ENCODE measurements at places on chromosomes 13 and 19.

DNA sequence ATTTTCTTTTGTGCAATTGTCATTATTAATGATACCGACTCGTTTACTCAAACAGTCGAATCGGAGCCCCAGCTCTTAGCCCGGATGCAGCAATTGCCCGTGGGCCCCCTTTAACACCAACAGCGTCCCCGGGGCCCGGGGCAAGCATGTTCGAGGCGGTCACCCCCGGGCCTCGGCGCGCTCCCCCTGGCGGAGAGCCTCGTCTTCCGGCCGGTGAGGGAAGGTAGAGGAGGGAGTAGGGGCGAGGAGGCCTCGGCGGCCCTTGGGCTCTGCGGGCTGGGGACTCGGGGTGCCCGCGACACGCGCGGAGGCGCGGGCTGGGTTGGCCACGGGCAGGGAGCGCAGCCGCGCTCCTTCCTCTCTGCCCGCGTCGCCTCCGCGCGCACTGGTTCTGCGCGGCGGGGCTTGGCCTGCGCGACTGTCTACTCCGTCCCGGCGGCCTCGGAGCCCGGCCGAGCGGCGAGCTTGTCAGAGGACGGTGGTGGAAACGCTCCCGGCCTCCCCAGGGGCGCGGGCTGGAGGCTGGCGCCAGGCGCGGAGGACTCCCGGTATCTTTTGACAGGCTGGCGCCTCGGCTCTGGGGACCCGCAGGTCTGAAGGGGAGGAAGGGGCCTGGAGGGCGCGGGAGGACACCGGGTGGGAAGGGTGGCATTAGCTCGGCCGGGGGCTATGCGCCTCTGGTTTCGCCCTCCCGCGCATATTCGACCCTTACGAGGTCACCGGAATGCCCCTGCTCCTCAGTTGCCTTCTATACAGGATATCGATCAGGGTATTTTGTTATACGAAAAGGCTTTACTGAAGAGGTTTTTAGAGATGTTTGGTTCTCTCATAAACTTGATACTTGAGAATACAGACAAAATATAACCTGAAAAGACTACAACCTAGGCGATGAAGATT lies 1.5 kb downstream of the BIVM start:
- DNase-seq, result peak; percentile 92

DNA sequence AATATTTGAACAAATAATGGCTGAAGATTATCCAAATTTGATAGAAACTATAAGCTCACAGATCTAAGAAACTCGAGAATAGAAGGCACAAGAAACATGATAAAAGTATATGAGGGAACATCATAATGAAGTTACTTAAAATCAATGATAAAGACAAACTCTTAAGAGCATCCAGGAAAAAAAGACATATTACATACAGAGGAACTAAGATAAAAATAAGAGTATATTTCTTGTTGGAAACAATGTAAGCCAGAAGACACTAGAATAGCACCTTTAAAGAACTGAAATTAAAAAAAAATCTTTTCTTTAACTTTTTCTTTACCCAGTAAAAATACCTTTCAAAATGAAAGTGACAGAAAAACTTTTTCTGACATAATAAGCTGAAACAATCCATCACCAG lies 356.4 kb downstream of the DNAJC15 start:
- DNase-seq, result no peak

- no peak for DNase-seq
These were observed 622.4 kb downstream of the DCT start for GRCh38 chr13:93857126-93857525.

- DNase-seq, result no peak
These were observed 128.3 kb upstream of the SPATA13 start for GRCh38 chr13:24032252-24032651.

GRCh38 chr19:47581605-47582319 lies 8.8 kb upstream of the ZNF541 start:
- no peak for DNase-seq

- DNase-seq, result no peak
These were observed 18.2 kb downstream of the ZNF121 start for GRCh38 chr19:9565900-9566705.

- no peak for DNase-seq
These were observed 185.7 kb downstream of the KLF5 start for GRCh38 chr13:73244467-73244866.

- DNase-seq, result no peak
These were observed 1048.2 kb upstream of the MIR17HG start for GRCh38 chr13:90299238-90299637.

DNA sequence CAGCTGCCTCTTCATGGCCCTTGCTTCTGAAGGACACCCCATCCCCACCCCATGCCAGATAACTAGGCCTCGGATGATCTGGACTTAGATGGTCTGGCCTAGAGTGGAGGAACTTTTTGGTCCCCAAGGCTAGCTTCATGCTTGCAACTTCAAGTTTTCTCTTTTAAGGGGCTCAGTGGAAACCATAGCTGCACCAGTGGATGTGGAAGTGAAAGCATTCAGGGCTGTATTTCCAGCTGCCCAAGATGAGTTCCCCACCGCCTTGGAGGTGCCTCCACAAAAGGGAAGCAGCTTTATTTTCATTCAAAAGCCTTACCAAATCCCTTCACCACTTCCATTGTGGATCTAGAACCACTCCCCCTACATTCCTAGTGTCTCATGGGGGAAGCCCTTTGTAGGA lies 17.6 kb upstream of the GSX1 start:
- DNase-seq, result no peak

DNA sequence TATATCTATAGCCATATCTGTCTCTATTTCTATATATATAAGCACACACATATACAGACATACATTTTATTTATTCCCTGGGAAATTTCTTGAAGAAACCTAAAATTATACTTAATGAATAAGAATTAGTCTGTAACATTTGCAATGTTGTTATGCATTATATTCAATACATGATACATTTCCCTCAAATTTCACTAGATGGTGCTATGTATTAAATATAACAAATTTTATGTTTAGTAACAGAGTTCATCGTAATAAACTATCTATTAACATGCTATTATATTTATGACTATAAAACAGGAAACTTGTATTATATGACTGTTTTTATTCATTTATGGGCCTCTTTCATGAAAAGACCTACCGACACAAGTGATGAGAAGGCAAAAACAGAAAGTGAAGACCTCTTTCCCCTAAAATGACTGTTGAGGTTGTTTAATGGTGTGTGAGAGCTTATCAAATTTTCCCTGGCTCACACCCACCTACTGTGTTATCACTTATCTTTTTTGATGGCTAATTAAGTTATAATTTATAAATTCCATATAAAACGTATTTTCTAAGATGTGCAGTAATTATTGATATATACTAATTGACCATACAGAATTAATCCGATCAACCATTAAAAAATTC lies 881.9 kb downstream of the SLITRK6 start:
- no peak for DNase-seq

GRCh38 chr19:33282036-33282671 lies 20.2 kb downstream of the CEBPA start:
- DNase-seq, result no peak

GRCh38 chr19:53130506-53130905 lies 2.2 kb downstream of the ZNF415 start:
- no peak for DNase-seq

- DNase-seq, result no peak
These were observed 3.0 kb downstream of the KLF12 start for GRCh38 chr13:74131227-74131626.

DNA sequence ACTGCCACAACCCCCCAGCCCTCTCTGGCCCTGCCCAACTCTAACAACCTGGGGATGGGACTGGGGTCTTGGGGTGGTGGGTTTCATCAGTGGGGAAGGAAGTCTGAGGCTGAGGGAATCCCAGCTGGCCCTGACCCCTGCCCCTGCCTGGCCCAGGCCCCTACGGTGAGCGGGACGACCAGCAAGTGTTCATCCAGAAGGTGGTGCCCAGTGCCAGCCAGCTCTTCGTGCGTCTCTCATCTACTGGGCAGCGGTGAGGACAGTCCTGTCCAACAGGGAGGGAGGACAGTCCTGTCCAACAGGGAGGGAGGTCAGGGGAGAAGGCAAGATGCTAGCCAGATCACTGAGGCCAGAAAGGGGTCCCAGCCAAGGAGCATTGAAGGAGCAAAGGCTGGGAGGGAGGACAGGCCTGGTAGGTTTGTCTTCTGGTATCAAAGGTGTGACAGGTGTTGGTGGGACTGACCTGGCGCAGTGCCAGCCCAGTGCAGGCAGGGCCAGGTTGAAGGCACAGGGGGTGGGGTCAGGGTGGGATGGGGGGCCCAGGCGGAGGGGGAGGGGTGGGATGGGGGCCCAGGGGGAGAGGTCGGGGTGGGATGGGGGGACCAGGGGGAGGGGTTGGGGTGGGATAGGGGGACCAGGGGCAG lies 12.1 kb upstream of the LTBP4 start:
- no peak for DNase-seq

DNA sequence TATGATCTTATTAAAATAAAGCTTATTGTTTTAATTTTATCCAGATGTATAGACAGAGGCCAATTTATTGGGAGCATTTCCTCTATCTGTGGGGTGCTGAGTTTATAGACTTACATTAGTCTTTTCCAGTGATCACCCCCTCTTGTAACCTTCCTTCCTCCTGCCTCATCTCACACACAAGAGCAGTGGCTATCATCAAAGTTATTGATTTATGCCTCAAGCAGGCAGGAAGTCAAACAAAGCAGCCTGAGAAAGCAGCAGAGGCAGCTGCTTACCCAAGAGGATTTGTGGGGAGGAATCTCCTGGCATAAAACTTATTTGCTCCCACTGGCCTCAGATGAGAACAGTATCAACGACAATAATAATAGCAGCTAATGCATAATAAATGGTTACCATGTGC lies 26.3 kb upstream of the DCLK1 start:
- no peak for DNase-seq
